Liver (tissue), 10 donors: ENCODE measurements at places on chromosomes 4 and X. TPM values are rescaled to one million over a fixed set of nuclear protein-coding genes. Genes with fewer than 3 reads are reported as not detected.

PGAM4 gene
- total RNA-seq = not detected

SULT1E1 gene
- 14.7 TPM for total RNA-seq

GABRG1 gene
- total RNA-seq = 0.05 TPM

F8A2 gene
- total RNA-seq = not detected

CRLF2 gene
- total RNA-seq = not detected
